ENCODE measurements at places on chromosomes 7 and 10.

DNA sequence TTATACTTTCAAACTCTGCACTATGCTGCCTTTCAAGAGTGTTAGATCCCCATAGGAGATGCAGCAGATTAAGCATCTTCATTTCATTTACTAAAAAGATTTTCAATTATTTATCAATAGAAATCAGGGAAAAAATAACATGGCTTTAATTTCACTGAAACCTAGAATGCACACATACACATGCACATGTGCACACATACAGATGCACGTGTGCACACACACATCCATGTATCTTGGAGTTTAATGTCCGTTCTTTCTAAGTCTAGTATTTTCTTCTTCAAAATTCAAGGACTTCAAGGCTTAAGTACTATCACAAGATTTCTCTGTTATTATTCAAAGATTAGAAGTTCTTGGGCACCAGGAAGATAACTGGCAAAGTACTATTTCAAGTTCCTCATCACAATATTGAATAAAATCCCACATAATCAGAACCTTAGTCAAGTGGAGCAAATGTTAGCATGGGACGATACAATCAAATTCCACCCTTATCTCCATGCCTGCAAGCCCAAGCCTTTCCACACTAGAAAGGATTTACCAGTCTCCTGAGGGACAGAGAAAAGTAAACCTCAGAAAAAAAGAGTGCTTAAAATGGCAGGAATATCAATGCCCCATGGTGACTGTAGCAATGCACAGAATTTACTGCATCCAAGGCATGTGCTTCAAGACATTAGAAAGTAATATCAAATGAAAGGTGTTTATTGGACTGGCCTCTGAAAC, 494.4 kb downstream of the XPNPEP1 start:
- no peak for DNase-seq

GRCh38 chr10:64174666-64175255, 653.6 kb downstream of the REEP3 start:
- DNase-seq = no peak

- no peak for DNase-seq
Observed at GRCh38 chr7:157715938-157716280, 379.1 kb downstream of the DNAJB6 start.

DNA sequence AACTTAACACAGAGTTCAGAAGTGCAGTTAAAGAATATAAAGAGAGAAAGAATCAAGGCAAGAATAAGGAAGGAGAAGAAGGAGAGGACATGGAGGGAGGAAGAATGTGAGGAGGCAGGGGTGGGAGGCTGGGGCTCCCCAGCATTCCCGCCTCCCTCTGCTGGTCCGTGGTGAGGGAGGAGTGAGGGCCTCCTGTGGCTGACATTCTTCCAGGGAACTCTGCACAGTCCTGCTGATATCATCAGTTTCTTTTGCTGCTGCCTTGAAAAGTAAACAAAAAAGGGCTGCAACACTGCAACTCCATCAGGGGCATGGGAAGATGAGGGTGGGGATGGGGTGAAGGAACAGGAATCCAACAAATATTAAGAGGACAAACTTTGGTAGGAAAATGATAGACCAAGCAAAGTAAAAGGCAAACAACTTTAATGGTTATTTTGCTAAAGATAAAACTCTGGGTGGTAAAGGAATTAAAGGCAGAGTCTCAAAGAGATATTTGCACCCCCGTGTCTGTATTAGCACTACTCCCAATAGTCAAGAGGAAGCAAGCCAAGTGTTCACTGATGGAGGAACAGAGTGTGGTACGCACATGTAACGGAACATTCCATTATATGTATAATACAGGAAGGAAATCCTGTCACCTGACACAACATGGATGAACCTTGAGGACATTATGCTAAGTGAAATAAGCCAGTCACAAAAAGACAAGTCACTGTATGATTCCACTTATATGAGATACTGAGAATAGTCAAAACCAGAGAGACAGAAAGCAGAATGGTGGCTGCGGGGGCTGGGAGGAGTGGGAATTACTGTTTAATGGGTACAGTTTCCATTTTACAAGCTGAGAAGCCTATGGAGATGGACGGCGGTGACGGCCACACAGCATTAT, 8.0 kb upstream of the SPOCK2 start:
- no peak for DNase-seq

DNA sequence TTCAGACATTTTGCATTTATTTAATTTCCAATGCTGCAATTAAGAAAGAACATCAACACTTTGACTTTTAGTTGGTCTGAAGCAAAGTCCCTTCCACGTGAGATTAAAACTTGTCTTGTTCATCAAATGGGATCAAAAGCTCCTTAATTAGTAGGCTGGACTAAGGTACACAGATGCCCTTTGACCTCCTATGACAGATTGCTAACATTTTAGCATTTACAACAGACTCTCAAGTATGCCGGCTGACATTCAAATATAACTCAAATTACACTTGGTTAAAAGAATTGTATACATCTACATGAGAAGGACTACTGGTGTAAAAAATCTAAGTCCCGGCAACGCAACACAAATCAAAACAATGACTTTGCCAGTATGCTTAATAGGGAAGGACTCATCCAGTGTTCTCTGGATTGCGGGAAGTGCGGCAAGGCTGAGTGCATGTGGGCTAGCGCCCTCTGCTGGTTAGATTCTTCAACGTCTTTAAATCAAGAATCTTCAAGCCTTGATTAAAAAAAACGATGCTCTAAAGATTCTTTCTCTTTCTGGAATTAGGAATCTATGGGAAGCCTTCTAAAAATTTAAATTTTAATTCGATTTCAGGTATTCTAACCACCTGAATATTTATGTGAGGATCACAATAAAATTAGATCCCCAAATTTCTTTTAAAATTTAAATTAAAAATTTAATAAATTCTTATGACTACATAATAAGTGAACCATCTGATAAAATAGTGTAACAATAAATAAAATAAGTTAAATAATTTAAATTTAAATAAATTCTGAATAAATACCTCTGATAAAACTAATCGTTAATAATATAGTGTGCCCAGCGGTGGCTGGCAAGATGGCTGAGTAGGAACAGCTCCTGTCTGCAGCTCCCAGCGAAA, 444.7 kb downstream of the DGKB start:
- DNase-seq = peak; percentile 14

DNA sequence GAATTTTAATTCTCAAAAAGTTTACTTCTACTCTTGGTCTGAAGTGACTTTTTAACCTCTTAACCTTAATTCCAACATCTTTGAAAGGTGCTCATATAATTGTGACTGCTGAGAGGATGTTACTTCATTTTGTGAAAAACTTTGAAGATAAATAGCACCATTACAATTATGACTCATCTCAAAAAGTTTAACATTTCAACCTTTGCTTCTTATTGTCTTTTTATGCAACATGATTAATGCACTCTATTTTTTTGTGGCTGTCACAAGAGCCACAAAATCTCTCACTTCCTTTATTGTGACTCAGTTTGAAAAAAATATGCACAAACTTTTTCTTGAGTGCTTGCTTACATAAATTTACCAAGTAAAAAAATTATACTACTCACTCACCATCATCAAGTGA, 383.1 kb downstream of the LRRTM3 start:
- no peak for DNase-seq

DNA sequence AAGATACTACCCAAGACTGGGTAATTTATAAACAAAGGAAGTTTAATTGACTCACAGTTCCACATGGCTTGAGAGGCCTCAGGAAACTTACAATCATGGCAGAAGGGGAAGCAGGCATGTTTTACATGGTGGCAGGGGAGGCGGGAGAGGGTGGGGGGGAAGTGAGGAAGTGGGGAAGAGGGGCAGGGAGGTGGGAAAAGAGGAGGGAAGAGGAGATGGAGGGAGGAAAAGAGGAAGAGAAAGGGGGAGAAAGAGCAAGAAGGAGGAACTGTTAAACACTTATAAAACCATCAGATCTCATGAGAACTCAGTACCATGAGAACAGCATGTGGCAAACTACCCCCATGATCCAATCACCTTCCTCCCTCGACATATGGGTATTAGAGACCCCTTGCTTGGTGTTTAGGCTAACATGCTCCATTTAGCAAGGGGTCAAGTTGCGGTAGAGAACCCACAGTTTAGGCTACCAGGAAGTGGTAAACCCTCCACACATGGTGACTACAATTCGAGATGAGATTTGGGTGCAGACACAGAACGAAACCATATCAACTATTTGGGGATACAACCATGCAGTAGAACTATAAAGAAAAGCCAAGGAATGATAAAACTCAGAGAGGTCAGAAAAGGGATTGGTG, 3.5 kb upstream of the LMBR1 start:
- no peak for DNase-seq

GRCh38 chr10:7986851-7987250, 67.6 kb upstream of the GATA3 start:
- no peak for DNase-seq

- DNase-seq = no peak
Observed at GRCh38 chr10:125155101-125155500, 5.3 kb downstream of the CTBP2 start.

GRCh38 chr10:49624629-49625028, 10.8 kb downstream of the CHAT start:
- DNase-seq = no peak
